ENCODE measurements at places on chromosomes 1 and 21.
A peak's percentile ranks its signal among the peaks of the same experiment; 100 is the strongest.

DNA sequence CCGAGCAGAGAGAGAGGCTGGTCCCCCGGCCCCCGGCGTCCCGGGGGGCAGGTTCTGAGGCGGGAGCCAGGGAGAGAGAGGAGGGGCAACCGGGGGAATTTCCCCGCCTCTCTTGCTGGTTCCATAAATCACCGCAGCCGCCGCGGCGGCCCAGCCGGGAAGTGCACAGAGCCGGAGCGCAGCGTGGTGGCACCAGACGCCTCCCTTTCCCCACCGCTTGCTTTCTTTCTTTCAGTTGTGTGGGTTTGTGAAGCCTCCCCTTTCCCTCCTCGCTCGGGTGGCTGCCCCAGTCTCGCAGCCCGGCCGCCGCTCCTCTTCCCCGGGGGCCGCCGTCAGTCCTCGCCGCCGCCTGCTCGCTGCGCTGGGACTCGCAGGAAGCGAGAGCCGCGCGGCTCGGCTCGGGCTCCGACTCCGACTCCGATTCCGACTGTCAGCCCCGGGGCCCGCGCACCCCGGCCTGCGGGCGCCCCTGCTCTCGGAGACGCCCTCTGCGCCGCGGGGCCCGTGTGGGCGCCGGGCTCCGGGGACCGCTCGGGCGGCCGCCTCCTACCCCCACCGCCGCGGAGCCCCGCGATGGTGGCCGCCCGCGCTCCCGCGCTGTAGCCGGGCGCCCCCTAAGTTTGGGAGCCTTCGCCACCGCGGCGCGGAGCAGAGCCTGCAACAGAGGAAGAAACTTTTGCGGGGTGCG is at the start of gene CACHD1:
TSS of gene CACHD1 (plus strand) at position 153 of the 688 bp plus-strand sequence. CDS start 616 bp downstream, outside the sequence.
- peak; percentile 60 for DNase-seq

DNA sequence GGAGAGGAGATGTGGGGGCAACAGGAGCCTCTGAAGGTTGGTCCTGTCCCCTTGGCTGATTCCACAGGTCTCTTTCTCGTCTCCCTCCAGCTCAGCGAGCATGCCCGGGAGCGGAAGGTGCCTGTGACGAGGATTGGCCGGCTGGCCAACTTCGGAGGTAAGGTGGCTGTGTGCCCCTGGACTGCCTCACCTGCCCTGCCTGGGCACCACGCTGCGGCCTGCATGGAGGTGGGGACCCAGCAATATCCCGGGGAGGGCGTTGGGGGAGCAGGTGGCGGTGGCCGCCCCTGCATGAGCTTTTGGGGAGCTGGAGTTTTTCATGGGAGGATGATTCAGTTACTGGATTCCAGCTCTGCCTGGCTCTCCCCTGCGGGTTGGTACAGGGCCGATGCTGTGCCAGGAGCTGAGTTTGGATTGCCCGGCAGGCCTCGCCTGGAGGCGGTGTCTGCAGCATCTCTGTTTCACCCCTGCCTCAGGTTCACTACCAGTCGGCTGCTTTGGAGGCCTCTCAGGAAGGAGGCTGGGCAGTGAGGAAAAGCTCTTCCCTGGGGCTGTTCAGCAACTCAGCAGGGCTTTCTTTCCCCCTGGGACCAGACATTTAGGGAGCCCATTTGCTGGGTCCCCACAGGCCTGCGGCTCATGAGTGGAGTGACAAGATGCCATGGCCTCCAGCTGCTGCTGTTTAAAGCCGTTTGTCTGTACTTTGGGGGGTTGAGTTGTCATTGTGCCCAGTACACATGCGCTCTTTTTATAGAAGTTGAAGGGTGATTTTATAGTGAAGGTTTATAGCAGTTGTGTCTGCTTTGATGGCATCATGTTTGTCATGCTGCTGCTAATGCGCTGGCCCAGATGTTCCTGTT is 25.7 kb downstream of the COQ8A start:
- DNase-seq: no peak

GRCh38 chr1:41356752-41357151 is 4.5 kb upstream of the FOXO6 start:
- DNase-seq: no peak

DNA sequence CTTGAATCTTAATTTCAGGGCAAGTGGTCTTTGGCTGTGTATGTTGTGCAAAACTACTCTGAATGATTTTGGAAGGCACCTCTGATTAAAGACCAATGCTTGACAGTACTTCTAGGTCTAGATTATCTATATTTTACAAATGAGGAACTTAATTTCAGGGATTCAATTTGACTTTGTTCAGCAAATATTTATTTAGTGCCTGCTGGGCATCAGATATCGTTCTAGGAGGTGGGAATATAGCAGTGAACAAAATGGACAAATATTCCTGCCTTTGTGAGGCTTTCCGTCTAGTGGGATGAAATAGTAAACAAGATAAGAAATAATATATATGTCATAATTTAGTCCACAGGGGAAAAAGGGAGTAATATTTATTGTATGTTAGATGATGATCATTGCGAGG is 4.7 kb downstream of the ZNF326 start:
- DNase-seq: no peak

- DNase-seq: peak; percentile 64
Measured at GRCh38 chr1:210407207-210407886, 78.6 kb downstream of the HHAT start.

- peak; percentile 62 for DNase-seq
Measured at GRCh38 chr1:22704440-22705067, 6.1 kb upstream of the EPHB2 start.

DNA sequence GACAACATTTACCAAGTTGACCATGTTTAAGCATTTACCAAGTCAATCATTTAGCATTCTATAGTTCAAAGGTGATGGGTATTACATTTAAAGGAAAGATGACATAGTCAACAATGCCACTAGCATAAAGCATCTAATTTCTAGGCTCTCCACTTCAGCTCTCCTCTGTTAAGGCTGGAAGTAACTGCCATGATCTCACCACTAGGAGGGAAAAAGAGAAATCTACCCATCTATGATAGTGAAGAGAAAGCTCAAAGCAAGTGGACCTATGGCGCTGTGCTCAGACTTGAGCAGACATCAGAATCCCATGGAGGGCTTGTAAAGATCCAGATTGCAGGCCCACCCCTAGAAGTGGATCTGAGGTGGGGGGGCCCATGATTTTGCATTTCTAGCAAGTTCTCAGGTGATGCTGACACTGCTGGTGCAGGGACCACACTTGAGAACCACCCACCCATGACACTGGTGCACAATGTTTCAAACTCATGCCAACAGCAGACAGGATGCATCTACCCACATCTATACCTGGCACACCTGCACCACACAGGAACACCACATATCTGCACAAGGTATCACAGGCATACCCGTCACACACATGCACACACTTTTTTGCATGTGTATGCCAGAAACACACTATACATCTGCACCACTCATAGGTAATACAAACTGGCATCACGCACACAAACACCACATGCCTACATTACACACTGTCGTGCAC is 392.9 kb upstream of the RUNX1 start:
- DNase-seq: no peak

DNA sequence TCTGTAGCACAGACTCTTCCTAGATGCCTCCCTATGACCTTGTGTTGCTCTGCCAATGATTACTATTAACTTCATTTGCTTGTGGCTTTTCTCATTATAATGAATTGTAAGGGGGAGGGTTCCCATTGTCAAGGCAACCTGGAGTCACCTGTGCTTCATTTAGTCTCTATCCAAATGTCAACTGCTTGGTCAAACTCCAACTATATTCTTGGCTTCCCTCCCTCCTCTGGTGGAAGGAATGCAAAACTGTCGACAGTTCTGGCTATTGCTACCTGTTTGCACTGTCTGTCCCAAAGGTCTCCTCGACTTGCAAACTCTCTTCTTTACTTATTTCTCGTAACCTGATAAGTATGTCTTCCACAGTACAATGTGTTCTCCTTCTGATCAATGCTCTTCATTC is 100.3 kb downstream of the CACNA1E start:
- DNase-seq: no peak

DNA sequence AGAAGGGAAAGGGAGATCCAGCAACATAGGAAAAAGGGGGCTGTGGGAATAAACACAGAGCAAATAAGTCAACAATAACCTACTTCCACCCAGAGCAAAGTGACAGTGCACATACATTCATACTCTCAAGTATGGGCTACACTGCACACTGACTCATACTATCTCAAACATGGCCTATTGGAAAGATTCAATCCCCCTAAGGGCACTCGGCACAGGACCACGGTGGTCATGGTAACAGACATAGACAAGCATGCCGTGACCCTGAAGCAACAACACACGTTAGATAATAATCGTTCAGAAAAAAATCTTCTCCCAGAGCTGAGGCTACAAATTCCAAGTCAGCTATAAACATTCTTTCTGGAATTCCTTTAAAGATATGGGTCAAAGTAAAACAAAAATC is 16.8 kb upstream of the JAK1 start:
- DNase-seq: no peak

Measured in stimulated activated CD8-positive, alpha-beta memory T cell treated with anti-CD3 and anti-CD28 coated beads, Interleukin-2, amount 100 ng/mL, for 48 hours (primary cell).